Right hindlimb (tissue), 1 donor: ENCODE measurements at places on chromosomes 6 and 20.

GRCh38 chr20:57891014-57891413 is 181.2 kb upstream of the PMEPA1 start:
- no peak for DNase-seq

GRCh38 chr20:40090236-40090635 is 598.8 kb downstream of the MAFB start:
- no peak for DNase-seq

DNA sequence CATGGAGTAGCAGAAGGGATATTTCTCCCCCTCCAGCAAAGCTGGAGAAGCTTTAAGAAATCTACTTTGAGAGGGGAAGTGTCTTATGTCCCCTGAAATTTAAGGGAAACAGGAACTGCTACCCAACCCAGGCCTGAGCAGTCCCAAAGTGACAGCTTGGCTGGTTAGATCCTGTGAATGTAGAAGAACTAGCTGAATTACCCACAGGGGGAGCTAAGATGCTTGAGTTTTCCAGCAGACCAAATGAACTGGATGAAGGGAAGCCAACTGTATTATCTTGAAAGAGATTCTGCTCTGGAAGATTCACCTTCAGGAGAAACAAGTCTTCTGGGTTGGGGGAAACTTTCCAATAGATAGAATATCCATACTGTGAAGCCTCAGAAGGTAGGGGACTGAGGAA is 303.3 kb upstream of the MMS22L start:
- no peak for DNase-seq

- DNase-seq, result no peak
These were observed 19.8 kb downstream of the DSE start for GRCh38 chr6:116390581-116390980.

DNA sequence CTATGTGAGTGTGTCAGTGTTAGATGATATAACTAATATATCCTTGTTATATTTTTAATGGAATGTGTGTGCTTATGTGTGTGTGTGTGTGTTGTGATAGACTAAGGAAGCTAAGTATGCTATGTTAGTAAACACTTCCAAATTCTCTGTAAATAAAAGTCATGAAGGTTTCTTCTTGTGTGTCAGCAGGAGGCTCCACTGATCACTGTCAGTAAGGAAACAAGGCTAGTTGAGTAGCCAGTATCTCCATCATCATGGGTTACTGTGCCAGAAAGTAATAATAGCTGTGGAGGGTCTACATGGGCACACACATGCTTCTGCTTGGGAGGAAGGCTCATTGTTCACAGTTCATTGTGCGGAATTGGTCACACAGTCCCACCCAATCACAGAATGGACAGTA is 302.8 kb upstream of the RNF217 start:
- no peak for DNase-seq

GRCh38 chr6:41222513-41222912 is 5.6 kb upstream of the TREML4 start:
- DNase-seq, result no peak

GRCh38 chr6:44009425-44010321 is 117.6 kb downstream of the MRPL14 start:
- DNase-seq, result peak; percentile 44

DNA sequence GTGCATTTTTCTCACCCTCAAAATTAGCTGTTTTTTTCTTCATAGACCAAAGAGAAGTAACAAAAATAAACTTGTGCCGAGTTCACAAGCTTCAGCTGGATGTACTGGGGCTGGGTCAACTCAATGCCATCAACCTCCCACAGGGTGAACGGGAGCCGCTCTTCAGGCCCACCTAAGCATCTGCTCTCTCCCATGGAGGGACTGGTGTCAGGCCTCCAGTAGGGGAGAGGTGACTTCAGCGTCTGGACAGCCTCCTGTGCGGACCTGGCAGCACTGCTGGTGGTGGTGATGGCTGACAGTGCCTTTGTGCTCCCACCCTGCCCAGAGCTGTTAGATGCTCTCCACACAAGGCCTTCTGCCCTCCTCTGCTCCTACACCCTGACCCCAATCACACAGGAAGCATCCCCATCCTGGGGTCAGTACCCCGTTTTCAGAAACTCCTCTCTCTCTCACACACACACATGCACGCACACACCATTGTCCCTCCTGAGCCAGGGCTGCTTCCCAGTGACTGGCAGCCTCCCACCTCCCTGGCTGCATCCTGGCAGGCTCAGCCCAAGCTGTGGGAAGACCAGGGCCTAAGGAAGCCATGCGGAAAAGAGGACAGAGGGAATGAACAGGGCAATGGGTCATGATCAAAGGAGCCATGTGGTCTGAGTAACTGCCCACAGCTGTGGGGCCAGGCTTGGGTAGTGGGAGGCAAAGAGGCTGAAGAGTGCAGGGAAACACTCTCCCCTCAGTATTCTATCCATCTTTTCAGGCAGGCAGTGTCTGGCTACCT is 17.7 kb downstream of the CST8 start:
- DNase-seq, result no peak

DNA sequence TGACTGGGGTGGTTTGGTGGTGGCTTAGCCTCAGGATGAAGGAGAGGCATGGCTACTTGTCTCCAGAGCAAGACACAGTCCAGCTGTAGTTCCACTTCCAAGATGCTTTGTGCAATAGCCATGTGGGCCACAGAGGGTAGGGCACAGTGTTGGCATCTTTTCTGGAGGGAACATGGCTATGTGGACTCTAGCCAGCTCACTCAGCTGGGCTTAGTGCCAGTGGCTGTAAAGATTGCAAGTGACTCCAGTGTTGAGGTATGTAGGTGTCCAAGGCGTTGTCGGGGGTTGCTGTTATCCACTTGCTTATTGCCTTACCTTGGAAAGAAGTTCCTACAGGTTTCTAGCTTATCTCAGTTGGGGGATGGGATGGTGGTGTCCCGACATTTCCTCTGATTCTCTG is 233.4 kb downstream of the CD109 start:
- DNase-seq, result no peak

DNA sequence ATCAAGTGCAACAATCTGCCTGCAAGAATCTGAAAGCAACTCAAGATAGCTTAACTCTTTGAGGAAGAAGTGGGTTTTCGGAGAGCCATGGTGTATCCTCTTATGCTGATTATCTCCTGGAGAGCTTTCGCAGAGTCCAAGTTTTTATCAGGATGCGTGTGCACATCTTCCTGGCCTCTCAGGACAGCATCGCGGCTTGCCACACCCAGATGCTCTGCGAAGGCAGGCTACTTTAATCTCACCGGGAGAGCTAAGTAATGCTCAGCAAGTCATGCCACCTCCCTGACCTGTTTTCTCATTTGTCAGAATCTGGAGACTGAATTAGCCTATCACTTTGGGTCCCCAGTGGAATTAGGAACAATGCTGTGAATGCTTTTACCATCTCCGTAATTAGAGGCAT is 52.9 kb downstream of the TTI1 start:
- no peak for DNase-seq

DNA sequence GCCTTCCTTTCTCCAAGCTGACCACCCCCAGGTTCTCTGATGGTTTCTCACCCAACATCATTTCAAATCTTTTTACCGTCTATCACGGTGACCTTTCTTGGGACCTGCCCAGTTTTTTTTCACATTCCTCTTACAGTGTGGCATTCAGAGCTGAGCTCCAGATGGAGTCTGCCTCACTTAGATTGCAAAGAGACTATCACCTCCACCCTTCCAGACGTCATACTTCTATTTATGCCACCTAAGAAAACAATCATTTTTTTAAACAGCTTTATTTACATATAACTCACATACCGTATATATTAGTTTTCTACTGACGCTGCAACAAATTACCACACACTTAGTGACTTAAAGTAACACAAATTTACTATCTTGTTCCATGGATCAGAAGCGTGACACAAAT is 32.3 kb upstream of the CTNNBL1 start:
- no peak for DNase-seq

DNA sequence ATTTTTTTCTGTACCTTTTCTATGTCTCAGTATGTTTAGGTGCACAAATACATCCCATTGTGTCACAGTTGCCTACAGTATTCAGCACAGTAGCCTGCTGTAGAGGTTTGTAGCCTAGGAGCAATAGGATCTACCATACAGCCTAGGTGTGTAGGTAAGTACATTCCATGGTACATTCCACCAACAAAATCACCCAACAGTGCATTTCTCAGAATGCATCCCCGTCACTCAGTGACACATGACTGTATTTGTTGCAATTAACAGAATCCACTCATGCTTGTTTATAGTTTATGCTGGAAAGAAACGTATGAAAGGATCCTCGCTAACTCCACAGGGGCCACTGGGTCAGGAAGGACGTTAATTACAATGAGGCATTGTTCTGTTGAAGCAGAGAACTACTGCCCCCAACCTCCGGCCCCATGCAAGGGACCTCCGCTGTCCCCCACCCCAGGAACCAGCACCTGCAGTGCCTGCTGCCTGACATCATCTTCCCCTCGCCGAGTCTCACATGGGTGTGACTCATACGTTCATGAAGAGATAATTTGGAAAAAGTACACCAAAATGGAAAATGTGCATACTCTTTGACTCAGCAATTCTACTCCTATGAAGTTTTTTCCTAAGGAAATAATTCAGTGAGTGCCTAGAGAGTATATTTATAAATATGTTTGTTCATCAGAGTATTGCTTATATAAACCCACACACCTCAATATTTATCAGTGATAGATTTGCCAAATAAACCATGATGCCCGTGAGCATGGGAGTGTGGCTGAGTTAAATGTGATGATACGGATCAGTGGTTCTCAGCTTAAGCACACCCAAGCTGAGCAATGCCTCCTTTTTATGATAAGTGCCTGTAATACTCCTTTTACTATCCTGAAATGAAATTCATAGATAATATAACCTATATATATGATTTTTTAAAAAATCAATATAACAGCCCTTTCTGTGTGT is 156.4 kb upstream of the ECI2 start:
- DNase-seq, result no peak

DNA sequence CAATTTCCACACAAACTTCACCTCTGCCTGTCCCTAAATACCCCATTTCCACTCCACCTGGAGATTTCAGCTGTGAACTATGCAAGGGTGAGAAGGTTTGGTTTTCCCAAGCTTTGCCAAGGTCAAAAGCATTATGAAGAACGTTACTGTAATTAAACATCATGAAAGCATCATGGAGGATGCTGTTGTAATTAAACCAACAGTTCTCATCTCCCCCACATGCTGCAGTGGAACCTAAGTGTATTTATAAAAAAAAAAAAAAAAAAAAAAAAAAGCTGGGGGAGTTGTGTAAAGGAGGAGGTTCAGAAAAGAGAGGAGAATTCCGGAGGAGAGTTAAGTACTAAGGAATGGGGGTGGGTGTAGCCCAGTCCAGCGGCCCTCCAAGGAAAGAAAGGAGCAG is 474.9 kb upstream of the JARID2 start:
- DNase-seq, result no peak

- no peak for DNase-seq
These were observed 27.0 kb downstream of the FILIP1 start for GRCh38 chr6:75466636-75467035.

DNA sequence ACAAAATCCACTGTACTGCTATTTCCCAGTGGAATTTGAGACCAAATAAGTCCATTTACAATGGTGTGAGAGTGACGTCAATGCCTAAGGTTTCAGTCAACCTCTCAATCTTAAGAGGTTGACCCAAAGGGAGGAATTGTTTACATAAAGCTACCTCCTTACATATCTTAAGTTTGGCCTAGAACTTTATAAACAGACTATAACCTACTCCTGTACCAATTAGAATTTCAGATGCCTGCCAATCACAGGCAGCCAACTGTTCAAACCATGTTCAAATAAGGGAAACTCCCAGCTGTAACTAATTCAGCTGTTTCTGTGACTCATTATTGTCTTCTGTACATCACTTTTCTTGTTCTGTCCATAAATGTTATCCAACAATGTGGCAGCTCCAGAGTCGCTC is 14.5 kb downstream of the LGSN start:
- DNase-seq, result no peak

GRCh38 chr6:154604119-154604518 is 93.6 kb upstream of the CNKSR3 start:
- DNase-seq, result no peak

DNA sequence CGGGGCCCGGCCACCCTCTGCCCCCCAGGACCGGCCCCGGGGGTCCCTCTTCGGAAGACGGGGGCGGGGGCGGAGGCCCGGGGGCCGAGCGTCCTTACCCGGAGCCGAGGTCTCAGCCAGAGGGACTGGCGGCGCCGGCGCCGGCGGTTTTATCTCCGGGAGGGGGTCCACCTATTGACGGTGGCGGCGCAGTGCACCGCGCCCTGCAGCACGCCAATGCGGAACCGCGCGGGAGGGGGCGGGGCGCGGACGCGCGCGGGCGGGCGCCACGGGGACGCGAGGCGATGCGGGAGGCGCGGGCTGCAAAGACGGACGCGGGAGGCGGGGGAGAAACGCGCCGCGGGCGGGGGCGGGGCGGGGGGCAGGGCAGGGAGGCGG is at the start of gene EEF1A2:
Gene EEF1A2 (minus strand): TSS at position 124 of the 378 bp plus-strand sequence. CDS start 1,320 bp downstream, outside the sequence.
- no peak for DNase-seq

DNA sequence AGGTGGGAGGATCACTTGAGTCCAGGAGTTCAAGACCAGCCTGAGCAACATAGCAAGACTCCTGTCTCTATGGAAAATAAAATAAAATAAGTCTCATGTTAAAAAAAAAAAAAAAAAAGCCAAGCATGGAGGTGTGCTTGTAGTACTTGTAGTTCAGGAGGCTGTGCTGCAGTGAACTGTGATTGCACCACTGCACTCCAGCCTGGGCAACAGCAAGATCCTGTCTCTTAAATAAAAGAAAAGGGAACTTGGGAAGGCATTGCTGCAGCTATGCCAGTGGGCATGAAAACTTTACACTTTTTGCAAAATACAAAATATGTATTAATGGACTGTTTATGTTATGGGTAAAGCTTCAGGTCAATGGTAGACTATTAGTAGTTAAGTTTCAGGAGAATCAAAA is 37.5 kb upstream of the REV3L start:
- DNase-seq, result no peak

DNA sequence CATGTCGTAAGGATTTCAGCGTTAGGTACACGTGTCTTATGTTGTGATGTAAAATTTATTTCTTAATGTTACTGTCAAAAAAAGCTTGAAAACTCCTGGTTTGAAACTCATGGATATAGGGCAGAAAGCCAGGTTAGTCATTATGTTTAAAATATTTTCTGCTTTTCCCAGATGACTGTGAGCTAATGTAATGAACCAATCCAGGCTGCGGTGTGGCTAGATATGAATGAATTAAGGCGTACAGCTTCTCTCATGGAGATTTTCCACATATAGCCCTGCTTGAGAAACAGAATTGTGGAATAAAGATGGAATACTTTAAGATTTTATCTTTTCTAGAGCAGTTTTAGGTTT is 80.3 kb upstream of the STMND1 start:
- DNase-seq, result no peak

GRCh38 chr6:101770116-101770515 is 376.6 kb downstream of the GRIK2 start:
- DNase-seq, result no peak

GRCh38 chr6:147116056-147116455 is 88.2 kb upstream of the STXBP5 start:
- no peak for DNase-seq

GRCh38 chr6:158835616-158836221 is 16.6 kb upstream of the EZR start:
- DNase-seq, result no peak

- DNase-seq, result no peak
These were observed 88.8 kb downstream of the CD24 start for GRCh38 chr6:106885679-106886078.
